ENCODE measurements at places on chromosomes 7 and 10. TPM values are rescaled to one million over a fixed set of nuclear protein-coding genes. Genes with fewer than 3 reads are reported as not detected.

The OR2A1 gene
- under 0.01 TPM for total RNA-seq

The ANKRD1 gene
- total RNA-seq: not detected

The MPP7 gene
- total RNA-seq: under 0.01 TPM

The SPAM1 gene
- total RNA-seq: not detected

The MUC12 gene
- total RNA-seq: not detected

The SP8 gene
- total RNA-seq: not detected

All from subcutaneous preadipocyte (primary cell).